NCI-H526 (cell line): ENCODE measurements at places on chromosomes 12 and 14.

GRCh38 chr12:93140325-93140724 is 211.2 kb upstream of the EEA1 start:
- DNase-seq = no peak

- DNase-seq = no peak
Measured at GRCh38 chr12:75058228-75058627, 151.4 kb downstream of the KCNC2 start.

DNA sequence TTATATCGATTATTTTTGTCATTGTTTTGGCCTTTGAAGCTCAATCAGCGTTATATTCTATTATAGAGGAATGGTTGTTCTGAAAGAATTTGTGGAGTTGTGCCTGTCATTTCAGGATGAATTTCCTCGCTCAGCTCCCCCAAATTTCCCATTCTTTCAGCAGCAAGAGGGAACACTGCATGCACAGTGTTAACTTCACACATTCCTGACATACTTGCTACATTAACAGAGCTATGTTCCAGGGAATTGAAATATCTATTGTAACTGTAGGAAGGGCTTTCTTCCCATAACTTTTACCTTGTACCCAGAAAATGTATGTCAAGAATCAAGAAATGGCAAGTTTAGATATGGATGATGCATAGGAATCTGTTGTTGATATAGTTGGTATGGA is 379.0 kb downstream of the LRIG3 start:
- DNase-seq = no peak

DNA sequence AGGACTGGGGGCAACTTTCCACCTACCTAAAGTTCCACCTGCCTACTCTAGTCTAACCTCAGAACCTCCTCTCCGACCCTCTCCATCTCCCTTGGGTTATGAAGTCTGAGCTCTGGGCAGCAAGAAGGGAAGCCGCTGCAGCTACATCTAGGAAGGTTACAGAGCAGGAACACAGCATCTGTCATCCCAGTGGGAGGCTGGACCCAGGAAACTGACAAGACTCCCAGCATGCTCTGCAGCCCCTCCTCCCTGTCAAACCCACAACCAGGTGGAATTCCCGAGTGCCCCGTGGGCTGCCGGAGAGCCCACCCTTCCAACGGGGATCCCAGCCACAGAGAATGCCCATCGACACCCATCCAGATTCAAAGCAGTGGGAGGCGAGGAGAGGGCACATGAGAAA is 2.1 kb downstream of the TESC start:
- DNase-seq = no peak

DNA sequence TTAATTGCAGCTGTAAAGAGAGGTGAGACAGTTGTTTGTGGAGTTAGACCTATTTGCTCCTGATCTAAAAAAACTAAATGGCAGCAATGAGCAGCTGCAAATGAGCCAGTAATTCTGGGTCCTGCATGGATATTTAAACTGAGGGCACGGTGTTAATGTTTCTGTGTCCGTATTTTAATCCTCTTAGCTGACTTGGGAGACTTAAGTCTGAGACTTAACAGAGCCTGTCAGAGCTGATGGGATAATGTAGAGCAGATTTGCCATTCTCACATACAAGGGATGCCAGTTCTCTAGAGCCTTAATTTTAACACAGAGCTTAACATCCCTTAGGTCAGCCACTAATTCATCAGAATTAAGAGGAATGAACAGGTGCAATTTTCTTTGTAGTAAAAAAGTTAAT is 178.6 kb upstream of the PDE3A start:
- DNase-seq = no peak

DNA sequence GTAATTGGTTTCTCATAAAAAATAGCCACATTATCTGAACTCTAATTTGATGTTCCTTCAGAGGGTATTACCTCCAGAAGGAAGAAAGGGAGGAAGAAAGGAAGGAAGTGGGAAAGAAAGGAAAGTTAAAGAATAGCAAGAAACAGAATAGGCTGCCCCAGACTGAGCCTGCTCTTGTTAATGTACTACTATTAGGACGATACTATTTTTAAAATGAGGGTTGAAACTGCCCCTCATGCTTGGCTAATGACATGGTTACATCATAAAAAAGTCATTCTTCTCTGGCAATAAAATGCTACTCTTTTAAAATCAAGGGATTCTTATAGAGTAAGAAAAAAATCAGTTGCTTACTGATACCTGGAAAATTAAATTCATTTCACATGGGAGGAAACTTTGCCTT is 253.0 kb downstream of the KTN1 start:
- no peak for DNase-seq

DNA sequence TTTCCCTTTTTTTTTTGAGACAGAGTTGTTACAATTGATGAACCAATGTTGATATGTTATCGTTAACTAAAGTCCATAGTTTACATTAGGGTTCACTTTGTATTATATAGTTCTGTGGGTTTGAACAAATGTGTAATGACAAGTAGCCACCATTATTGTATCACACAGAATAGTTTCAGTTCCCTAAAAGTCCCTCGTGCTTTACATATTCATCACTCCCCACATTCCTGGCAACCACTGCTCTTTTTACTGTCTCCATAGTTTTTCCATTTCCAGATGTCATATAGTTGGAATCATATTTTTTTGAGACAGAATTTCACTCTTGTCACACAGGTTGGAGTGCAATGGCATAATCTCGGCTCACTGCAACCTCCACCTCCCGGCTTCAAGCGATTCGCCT is 12.5 kb downstream of the HSD17B6 start:
- DNase-seq = no peak

- DNase-seq = no peak
Measured at GRCh38 chr12:27571463-27571862, 47.5 kb downstream of the PPFIBP1 start.

DNA sequence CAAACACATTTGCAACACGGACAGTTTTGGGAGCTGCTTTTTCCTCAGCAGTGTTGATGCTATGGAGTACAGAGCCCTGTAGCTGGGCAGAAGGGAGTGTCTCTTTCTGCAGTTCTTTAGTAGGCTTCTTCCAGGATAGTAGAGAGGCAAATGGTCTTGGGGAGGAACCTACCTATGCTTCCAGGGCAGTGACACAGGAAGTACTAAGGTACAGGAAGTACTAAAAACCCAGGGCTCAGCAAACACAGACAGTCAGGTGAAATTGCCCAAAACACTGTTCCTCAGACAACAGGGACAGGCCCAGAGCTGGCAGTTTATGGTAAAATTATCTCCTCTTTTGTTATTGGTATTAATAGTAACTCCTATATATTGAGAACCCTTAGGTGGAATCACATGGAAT is 217.6 kb downstream of the TTC8 start:
- no peak for DNase-seq

DNA sequence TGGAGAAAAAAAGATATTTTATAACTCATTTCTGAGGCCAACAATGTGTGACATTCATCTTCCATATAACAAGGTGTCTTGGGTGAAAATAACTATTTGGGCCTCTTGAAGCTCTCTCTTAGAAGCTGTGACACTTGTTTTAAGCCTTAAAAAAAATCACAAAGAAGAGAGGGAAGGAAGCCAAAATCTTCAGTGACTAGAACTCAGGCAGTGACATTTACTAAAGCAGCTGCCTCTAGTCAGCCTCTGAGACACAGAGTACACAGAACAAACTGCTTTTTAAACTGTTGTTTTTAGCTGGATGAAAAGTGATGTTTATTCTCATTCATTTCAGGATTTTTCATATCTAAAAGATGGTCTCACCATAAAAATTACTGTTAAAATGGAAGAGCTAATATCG is 793.6 kb downstream of the GALC start:
- DNase-seq = no peak

- DNase-seq = peak; percentile 11
Measured at GRCh38 chr12:54601841-54602240, 13.4 kb upstream of the PPP1R1A start.

DNA sequence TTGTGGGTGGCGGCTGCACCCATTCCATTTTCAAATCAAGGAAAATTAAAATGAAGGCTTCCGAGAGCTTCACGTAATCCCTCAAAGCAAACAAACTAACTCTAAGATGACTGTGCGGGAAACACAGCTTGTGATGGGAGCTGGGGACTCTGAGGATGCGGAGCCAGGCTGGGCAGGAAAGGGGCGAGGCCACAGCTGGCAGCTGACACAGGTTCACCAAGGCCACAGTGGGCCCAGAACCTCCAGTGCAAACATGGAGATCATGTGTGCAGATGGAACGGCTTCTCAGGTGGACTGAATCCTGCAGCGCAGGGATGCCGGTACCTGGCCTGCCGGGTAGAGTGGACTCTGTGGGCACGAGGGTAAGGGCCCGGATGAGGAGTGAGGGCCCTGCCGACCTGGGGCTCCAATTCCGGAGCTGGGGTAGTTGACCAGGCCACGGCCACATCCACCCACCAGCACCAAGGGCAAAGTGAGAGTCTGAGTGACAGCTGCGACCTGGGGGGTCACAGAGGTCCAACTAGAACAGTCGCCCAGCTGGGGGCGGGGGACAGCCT is 19.2 kb upstream of the BTBD6 start:
- no peak for DNase-seq

DNA sequence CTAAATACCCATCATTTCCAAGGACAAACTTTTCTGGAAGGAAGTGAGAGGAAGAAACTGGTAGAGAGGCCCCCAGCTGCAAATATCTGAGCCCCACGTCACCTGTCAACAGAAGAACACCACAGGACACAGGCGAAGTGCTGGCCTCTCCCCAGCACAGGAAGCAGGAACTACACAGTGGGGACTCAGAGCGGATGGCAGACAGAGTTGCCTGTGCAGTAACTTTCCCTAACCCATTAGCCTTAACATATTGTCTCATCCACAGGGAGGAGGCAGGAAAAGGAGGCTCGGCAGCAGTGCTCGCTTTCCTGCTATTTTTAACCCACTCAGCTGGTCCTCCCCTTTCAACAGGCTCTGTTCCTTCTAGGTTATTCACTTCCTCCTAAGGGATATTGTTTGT is 111.5 kb upstream of the TMPO start:
- no peak for DNase-seq

GRCh38 chr12:21912318-21912717 is 28.9 kb downstream of the ABCC9 start:
- DNase-seq = no peak

DNA sequence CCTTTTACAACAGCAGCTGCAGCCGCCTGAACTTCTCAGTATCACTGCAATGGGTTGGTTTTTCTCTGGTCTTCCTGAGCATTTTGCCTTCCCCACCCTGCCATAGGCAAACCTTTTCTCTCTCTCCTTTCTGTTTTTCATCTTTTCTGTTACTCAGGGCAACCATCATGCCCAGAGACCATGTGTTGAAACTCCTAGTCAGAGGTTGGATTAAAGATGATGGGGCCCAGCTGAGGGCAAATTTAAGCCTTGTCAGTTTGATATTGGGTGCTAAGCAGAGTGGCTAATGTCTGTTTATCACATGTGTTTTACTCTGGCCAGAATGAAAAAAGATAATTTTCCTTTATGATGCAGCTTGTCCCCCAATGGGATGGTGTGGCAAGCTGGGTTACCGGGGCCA is 107.9 kb upstream of the PMCH start:
- DNase-seq = no peak

- no peak for DNase-seq
Measured at GRCh38 chr12:18923721-18924120, 185.8 kb downstream of the CAPZA3 start.

DNA sequence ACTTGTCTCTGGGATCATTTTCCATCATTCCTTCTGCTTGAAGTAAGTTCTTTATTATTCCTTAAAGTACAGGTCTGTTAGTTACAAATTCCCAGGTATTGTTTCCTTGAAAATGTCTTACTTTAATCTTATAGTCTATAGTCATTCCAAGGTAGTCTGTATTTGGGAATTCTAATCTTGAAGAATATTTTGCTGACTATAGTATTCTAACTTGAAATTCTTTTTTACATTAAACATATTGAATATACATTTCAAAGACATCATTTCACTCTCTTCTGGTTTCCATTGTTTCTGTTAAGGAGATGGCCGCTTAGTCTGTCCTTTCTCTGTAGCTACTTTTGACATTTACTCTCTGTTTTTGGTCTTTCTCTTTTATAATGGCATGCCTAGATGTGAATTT is 399.8 kb downstream of the TMEM117 start:
- no peak for DNase-seq

DNA sequence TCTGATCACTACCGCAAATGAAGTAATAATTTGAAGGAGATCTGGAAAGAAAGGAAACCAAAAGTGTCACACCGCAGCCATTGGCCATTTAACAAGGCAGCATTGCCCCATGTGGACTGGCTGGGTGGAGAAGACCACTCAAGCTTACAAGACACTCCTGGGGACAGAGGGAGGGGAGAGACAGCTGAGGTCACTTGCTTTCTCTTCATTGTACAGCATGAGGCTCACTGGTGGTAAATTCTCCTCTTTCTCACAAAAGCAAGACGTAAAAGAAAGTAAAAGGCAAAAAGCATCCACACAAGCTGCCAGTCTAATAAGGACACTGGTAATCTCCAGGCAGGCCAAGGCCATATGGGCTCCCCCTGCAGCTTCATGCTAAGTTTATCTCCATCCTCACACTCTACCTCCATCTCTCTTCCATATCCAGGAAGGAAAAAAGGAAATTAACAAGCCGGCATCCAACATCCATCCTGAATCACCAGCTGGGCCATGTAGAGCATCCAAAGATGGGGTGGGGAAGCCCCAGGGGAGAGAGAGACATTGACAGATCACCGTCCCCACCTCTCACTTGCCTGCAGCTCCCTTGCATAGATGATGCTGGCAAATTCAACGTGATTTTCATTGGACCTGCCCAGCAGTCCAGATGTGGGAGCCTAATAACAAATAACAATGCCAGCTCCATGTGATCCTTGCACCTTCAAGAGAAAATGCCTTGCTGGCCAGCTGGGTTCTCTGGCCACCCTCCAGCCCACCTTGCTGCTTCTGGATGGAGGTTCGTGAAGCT is 100.6 kb downstream of the DPF3 start:
- no peak for DNase-seq

DNA sequence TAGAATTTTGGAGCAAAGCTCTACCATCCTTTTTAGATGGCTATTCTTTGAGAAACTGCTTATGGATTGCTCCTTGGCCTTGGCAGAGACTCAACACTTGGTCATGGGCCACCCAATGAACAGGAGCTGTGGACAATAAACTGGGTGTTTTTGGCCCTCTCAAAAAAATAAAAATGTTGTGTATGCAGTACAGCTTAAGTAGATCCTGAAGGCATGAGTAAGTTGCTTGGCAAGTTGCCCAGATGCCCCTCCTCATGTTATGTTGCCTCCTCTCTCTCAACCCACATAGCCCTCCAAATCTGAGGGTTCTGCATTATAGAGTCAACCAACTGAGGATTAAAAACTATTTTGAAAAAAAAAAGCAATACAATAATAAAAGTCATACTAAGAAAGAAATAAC is 124.9 kb downstream of the ATP23 start:
- peak; percentile 5 for DNase-seq
